ENCODE measurements at places on chromosomes 3 and 15.

DNA sequence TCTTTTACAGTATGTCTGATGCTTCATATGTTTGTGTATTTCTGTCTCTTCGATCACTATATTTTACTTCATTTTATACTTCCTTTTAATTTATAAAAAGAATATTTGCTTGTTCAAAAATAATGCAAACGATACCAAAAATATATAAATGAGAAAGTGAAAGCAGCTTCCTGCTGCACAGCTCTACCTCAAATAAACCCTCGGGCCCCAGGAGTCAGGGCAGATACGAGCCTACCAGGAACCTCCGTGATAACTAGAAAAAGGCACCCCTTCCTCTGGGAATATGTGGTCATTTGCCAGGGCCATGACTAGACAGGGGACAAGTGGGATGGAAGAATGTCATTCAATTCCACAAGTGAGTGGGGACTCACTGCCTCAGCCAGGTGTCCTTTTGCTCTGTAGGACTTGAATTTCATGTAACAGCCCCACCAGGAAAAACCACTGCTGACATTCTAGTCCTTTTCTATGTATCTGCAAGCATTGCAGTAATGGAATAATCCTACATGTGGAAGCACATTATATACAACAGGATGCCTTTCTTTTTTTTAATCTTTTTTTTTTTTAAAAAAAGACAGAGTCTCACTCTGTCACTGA is 133.3 kb downstream of the SUCLG2 start:
- no peak for DNase-seq

DNA sequence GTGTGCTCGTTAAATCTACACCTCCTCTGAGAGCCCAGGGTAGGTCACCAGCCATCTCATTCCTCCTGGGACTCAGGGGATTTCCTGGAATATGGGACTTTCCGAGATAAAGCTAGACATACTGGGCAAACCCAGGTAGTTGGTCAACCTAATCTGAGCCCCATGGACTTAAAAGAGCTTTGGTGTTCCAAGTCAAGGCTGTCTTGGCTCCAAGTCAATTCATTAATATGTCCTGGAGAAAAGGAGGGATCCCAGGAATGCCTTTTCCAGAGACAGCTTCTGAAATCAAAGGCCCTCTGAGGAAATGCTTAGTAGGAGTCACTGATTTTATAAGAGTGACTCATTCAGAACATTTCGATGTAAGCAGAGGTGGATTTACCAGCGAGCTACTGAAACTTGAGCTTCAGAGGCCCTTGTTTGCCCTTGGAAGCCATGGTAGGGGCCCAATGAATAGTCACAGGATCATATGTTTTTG is 137.3 kb upstream of the UBE2E1 start:
- peak; percentile 60 for DNase-seq

GRCh38 chr15:77417602-77418001 is 2.3 kb downstream of the PEAK1 start:
- DNase-seq = no peak

GRCh38 chr3:192864941-192865340 is 52.7 kb downstream of the MB21D2 start:
- DNase-seq = no peak

DNA sequence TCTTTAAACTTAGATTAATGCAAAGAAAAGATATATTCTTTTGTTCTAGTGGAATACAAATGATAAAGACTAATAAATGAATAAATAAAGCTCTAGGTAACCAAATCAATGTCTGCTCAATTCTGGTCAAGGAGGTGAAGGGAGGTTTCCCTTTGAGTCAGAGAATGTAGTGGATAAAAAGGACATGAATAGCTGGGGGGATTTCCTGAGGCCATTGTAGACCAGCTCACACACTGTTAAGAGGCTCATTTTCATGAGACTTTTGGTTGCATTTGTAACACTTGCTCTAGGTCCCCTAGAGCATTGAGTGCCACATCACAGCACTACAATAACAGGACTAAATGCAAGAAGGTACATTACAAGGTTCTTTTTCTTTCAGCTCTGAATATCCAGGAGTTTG is 170.7 kb downstream of the TIGIT start:
- no peak for DNase-seq

DNA sequence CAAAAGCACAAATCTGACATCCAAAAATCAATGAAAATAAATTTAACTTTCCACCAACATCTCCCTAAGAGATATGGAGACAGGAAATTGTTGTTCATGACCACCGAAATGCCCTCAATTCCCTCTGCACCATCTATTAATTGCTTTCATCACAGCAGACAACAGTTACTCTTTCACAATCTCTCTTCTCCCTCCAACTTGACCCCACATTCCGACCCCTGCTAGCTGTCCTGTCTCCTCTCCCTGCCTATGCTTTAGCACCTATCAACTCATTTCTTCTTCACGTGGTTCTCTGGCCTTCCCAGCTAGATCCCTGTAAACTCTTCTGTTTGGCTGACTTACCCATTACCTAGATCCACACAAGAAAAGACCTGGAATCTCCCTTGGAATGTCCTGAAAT is 173.9 kb upstream of the ADAMTS9 start:
- no peak for DNase-seq

GRCh38 chr3:108271626-108272025 is 24.7 kb upstream of the HHLA2 start:
- no peak for DNase-seq

GRCh38 chr3:183988216-183988790 is 29.4 kb downstream of the ABCC5 start:
- peak; percentile 61 for DNase-seq

GRCh38 chr15:72037321-72037720 is 80.6 kb downstream of the MYO9A start:
- no peak for DNase-seq

DNA sequence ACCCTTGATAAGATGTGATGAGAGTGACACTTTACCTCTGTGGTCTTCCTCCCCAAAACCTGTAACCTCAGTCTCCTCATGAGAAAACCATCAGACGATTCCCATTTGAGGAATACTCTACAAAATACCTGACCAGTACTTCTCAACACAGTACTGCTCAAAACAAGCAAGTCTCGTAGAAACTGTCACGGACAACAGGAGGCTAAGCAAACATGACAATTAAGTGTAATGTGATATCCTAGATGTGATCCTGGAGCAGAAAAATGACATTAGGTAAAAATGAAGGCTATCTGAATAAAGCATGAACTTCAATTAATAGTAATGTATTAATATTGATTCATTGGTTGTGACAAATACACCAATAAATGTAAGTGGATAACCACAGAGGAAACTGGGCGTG is 113.6 kb downstream of the CACNA2D3 start:
- no peak for DNase-seq

DNA sequence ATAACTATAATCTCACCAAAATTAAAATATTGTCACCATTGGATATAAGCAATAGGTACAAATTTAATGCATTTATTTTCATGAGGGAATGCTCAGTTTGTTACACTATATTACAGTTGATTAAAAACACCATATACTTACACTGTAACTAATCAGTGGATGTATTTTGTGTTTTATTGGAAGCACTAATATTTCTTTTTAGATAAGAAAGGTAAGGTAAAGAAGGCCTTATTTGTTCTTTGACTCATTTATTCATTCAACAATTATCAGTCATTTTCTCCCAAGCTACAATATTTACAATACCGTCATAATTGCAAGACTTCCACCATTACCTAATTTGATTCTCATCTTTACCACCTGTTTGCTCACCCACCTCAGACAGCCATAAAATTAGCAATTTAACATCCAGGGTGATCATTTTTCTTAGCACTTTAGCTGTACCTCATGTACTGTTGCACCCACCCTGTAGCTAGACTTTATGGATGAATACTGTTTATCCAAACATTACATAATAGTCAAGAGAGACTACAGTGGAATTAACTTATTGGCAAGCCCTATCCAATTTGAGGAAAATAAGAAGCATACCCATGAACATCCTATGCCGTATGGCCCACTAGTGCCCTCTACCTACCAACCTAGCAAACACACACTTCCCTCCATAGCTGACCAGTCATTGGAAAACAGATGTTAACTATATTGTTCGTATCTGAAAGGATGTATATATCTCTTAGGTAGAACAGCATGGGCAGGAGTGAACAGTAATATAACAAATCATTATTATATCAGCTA is 229.6 kb downstream of the BBX start:
- no peak for DNase-seq

- no peak for DNase-seq
Measured at GRCh38 chr15:75449585-75450306, 1.7 kb downstream of the SIN3A start.

DNA sequence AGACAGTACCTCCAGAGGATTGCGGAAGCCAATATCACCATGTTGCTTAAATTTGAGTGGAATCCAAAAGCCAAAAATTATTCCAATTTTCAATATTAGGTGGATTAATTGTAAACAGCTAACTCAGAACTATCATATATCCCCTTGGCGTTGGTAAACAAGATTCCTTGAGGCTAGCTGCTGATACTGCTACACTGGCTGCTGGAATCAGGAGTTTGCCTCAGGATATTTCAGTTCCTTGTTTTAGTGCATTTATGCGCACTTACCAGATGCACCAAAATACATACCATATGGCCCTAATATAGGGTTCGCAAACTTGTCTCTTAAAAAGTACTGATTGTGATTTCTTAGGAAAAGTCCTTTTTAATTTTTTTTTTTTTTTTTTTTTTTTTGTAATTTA is 605.2 kb upstream of the NAALADL2 start:
- no peak for DNase-seq

GRCh38 chr15:52095597-52096262 is 16.8 kb downstream of the BCL2L10 start:
- peak; percentile 77 for DNase-seq

DNA sequence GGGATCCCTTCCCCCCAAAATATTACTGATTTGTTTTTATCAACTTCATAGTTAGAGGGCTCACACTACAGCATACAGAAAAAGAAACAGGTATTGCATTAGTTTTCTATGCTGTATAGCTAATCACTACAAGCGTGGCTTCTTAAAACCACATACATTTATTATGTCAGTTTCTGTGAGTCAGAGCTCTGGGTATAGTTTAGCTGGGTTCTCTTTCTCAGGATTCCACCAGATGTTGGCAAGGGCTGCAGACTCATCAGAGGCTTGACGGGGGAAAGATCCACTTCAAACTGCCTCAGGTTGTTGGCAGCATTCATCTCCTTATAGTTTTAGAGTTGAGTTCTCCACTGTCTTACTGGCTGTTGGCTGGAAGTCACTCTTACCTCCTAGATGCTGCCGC is 328.0 kb downstream of the NLGN1 start:
- DNase-seq = no peak

GRCh38 chr3:129120254-129121004 is 1.2 kb downstream of the RAB43 start:
- DNase-seq = peak; percentile 55

DNA sequence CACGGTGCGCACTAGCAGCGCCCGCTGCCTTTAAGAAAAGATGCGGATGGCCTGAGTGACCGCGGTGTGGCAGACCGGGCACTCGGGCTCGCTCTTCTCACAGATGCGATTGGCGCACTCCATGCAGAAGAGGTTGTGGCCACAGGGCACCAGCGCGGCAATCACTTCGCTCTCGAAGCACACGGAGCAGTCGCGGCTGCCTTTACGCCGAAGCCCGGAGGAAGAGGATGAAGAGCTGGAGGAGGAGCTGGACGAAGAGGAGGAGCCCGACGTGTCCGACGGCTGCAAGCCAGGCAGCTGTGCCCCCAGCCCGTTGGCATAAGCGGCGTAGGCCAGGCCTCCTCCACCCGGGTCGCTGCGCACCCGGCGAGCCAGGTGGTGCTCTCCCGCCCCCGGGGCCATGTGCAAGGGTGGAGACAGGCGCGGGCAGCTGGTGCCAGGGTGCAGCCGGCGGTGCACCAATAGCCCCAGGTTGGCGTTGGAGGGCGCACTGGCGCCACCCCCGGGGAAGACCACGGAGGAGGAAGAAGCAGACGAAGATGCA is 2.6 kb downstream of the MEX3B start:
- DNase-seq = no peak

GRCh38 chr3:14412831-14413380 is 10.5 kb downstream of the SLC6A6 start:
- DNase-seq = no peak
